Activated naive CD4-positive, alpha-beta T cell treated with anti-CD3 and anti-CD28 coated beads for 36 hours (primary cell): ENCODE measurements at places on chromosomes 4 and X.

- H3K27me3 ChIP-seq = no peaks in the 10 kb centered on the region
- H3K4me3 ChIP-seq = no peak overlapping the region
- no peak for DNase-seq
Observed at GRCh38 chr4:168028568-168028967, 63.8 kb upstream of the ANXA10 start.

- H3K36me3 ChIP-seq = no peaks in the 10 kb centered on the region
- no peaks in the 10 kb centered on the region for H3K4me1 ChIP-seq
- no peak overlapping the region for H3K4me3 ChIP-seq
- DNase-seq = peak; percentile 10
Observed at GRCh38 chrX:13360146-13360545, 40.3 kb upstream of the ATXN3L start.

DNA sequence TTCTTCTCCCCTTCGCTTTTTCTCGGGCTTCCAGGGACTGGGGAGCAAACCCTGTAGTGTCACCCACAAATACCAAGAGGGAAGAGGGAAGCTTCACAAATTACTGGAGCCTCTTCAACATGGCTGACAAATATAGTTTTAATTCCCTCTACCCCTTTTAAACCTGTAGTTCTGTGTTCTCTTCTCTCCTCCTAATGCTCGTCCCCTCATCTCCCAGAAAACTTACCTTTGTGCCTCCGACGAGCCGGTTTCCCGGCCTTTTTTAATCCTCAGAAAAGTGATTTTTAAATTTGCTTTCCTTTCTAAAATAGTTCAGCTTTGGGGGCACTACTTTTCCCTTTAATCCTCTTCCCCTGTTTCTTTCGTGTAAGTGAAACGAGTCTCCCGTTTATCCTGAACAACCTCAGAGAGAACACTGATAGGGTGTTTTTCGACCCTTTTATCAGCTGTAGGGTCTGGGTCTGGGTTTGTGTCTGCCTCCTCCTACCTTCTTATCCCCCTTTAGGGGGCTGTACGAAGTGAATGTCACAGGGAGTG lies 408 bp downstream of the TET2 start:
- H3K36me3 ChIP-seq = peaks cover 16% of the 10 kb centered on the region
- peak overlapping the region; percentile 94 for H3K27ac ChIP-seq
- H3K27me3 ChIP-seq = no peaks in the 10 kb centered on the region
- peaks cover 35% of the 10 kb centered on the region for H3K4me1 ChIP-seq

- H3K4me1 ChIP-seq = no peaks in the 10 kb centered on the region
- H3K36me3 ChIP-seq = no peaks in the 10 kb centered on the region
- no peak for DNase-seq
- H3K4me3 ChIP-seq = no peak overlapping the region
- H3K27me3 ChIP-seq = no peaks in the 10 kb centered on the region
Observed at GRCh38 chrX:97096385-97096784, 212.7 kb downstream of the RPA4 start.

DNA sequence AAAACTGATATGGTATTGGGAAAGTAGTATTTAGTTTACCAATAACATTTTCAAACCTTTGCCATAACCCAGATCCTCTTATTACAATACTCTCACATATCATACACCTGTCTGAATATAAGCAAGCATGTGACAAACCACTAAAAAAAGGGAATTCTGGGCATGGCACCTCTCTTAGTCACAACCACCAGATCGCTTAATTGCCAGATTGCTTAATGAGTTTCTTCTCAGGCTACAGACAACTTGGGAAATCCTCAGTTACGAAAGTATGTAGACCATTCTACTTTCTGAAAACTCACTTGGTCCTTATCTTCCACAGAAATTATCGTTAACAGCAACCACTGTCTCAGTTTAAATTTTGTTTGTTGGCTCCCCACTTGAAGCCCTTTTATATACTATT lies 2.1 kb downstream of the NAF1 start:
- no peak overlapping the region for H3K27ac ChIP-seq
- no peaks in the 10 kb centered on the region for H3K27me3 ChIP-seq
- peaks cover 37% of the 10 kb centered on the region for H3K36me3 ChIP-seq
- DNase-seq = no peak
- peaks cover 55% of the 10 kb centered on the region for H3K4me1 ChIP-seq

GRCh38 chrX:74911494-74911893 lies 13.8 kb downstream of the NEXMIF start:
- H3K27ac ChIP-seq = no peak overlapping the region
- H3K4me3 ChIP-seq = no peak overlapping the region
- H3K36me3 ChIP-seq = no peaks in the 10 kb centered on the region
- no peak for DNase-seq
- no peaks in the 10 kb centered on the region for H3K27me3 ChIP-seq

DNA sequence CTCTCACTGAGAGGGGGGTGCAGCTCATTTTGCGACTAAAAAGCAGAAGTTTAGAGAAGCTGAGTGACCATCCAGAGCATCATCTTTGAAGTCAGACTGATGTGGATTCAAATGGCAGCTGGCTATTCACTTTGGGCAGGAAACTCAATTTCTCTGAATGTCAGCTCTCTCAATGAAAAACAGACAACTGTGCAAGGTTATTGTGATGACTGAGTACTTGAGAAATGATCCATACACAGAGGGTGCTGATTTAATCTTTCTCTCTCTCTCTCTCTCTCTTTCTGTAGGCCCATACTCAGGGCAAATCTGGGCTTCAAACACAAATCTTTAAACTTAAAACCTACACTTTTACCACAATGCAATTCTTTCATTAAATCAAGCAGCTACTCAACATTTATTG lies 185.8 kb upstream of the SLIT2 start:
- no peak overlapping the region for H3K27ac ChIP-seq
- no peaks in the 10 kb centered on the region for H3K36me3 ChIP-seq
- no peak overlapping the region for H3K4me3 ChIP-seq

GRCh38 chr4:85952972-85953650 lies 406.7 kb downstream of the MAPK10 start:
- no peak overlapping the region for H3K27ac ChIP-seq
- H3K27me3 ChIP-seq = no peaks in the 10 kb centered on the region
- no peaks in the 10 kb centered on the region for H3K36me3 ChIP-seq
- DNase-seq = no peak
- no peak overlapping the region for H3K4me3 ChIP-seq

DNA sequence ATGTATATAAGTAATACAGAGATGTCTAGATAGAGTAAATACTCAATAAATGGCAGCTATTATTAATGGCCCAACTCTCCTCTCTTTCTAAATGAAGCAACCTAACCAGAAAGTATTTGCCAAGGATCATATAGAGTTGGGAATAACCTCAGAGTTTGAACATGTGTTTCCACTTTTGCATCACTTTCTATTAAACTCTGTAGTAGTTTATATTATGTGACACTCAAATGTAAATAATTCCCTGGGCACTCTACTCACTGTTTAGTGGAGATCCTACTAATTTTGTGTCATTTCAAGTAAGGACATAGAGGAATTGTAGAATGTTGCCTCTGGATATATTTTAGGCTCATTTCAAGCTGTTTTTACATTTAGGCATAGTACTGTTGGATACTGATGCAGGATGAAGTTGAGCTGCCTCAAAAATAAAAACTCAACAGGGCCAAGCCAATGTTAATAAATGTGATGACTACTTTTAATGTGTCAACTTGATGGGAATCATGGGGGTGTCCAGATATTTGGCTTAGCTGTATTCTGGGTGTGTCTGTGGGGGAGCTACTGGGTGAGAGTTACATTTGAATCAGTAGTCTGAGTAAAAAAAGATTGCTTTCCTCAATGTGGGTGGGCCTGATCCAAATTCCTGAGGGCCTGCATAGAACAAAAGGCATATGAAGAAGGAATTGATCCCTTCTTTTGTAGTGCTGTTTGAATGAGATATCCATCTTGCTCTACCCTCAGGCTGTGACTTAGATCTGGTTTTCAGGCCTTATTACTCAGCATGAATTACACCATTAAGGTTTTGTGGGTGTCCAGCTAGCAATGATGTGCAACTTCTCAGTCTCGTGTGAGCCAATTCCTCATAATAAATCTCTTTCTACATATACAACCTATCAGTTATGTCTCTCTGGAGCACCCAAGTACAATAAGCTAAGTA lies 1368.2 kb downstream of the STIM2 start:
- no peak for DNase-seq
- H3K36me3 ChIP-seq = no peaks in the 10 kb centered on the region
- H3K4me3 ChIP-seq = no peak overlapping the region
- no peaks in the 10 kb centered on the region for H3K27me3 ChIP-seq
- H3K4me1 ChIP-seq = no peaks in the 10 kb centered on the region

DNA sequence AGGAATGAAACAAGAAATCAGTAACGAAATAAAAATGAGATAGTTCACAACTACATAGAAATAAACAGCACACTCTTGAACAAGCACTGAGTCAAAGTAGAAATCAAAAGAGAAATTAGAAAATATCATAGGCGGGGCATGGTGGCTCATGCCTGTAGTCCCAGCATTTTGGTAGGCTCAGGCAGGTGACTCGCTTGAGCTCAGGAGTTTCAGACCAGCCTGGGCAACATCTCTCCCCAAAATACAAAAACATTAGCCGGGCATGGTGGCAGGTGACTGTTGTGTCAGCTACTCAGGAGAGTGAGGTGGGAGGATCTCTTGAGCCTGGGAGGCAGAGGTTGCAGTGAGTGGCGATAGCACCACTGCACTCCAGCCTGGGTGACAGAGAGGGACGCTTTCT lies 714.4 kb downstream of the GLUD2 start:
- H3K27me3 ChIP-seq = no peaks in the 10 kb centered on the region
- H3K27ac ChIP-seq = no peak overlapping the region
- no peak overlapping the region for H3K4me3 ChIP-seq

GRCh38 chrX:48933757-48934156 lies 14.9 kb upstream of the PIM2 start:
- peak overlapping the region; percentile 77 for H3K4me3 ChIP-seq
- H3K27me3 ChIP-seq = no peaks in the 10 kb centered on the region
- DNase-seq = peak; percentile 74
- H3K4me1 ChIP-seq = peaks cover 55% of the 10 kb centered on the region
- H3K27ac ChIP-seq = peak overlapping the region; percentile 100

GRCh38 chr4:64799751-64800150 lies 390.5 kb upstream of the TECRL start:
- no peaks in the 10 kb centered on the region for H3K27me3 ChIP-seq
- no peak overlapping the region for H3K27ac ChIP-seq
- H3K4me3 ChIP-seq = no peak overlapping the region
- H3K4me1 ChIP-seq = no peaks in the 10 kb centered on the region
- DNase-seq = no peak
- no peaks in the 10 kb centered on the region for H3K36me3 ChIP-seq

DNA sequence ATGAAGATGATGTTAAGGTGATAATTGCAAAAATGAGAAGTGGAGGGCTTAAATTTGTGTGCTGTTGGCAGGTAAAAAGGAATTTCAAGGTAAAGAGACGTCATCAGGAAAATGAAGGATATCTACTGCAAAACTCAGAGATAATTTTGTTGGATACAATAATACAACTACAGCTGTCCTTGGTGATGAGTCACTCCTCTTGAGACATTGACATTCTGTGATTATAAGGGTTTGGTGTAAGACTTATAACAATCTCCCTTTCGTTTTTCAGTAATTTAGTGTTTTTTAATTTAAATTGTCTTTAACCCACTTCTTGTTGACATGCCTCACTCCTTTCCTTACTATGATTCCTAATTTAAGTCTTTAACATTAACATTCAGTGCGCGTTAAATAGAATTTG lies 1074.1 kb upstream of the SLIT2 start:
- H3K4me1 ChIP-seq = no peaks in the 10 kb centered on the region
- H3K27me3 ChIP-seq = no peaks in the 10 kb centered on the region
- no peak for DNase-seq
- H3K27ac ChIP-seq = no peak overlapping the region
- H3K4me3 ChIP-seq = no peak overlapping the region

DNA sequence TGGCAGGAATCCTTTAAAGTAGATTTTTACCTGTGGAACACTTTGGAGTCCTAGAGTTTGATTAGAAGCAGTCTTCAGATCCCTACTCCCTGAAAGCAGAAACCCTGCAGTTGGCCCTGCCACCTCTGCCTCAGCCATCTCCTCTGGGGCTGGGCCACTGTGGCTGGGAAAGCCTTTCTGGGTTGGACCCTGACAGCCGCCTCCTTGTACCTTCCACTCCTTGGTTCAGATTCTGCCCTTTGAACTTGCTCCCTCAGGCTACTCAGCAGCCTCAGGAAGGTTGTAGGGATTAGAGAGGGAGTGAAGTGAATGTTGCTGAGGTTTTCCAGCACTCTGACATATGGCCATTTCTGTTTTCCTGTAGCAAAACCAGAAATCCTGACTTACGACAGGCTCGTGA lies 65.5 kb downstream of the KIT start:
- H3K4me3 ChIP-seq = no peak overlapping the region
- DNase-seq = no peak
- H3K27me3 ChIP-seq = no peaks in the 10 kb centered on the region
- H3K36me3 ChIP-seq = no peaks in the 10 kb centered on the region

GRCh38 chr4:648579-649292 lies 23.4 kb downstream of the PDE6B start:
- peaks cover 5% of the 10 kb centered on the region for H3K4me1 ChIP-seq
- H3K36me3 ChIP-seq = no peaks in the 10 kb centered on the region
- H3K4me3 ChIP-seq = no peak overlapping the region

DNA sequence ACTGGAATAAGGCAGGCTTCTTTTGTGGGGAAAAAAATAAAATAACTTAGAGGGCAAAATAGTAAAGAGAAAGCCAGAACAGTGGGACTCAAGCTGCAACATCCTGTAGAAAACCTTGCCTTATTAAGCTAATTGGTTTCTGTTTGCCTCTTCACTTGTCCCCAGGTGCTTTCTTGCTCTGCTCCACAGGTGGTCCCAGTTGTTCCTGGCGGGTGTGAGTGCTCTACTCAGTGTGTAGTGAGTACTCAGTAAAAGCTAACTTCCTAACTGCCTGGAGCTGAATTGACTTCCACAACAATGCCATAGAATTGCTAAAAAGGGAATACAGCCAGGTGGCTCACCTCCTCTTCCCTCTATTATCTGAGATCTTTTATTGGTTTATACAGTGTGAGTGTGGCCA lies 930.2 kb downstream of the C4orf33 start:
- no peak overlapping the region for H3K4me3 ChIP-seq
- H3K36me3 ChIP-seq = no peaks in the 10 kb centered on the region
- no peaks in the 10 kb centered on the region for H3K4me1 ChIP-seq
- H3K27ac ChIP-seq = no peak overlapping the region
- no peaks in the 10 kb centered on the region for H3K27me3 ChIP-seq

DNA sequence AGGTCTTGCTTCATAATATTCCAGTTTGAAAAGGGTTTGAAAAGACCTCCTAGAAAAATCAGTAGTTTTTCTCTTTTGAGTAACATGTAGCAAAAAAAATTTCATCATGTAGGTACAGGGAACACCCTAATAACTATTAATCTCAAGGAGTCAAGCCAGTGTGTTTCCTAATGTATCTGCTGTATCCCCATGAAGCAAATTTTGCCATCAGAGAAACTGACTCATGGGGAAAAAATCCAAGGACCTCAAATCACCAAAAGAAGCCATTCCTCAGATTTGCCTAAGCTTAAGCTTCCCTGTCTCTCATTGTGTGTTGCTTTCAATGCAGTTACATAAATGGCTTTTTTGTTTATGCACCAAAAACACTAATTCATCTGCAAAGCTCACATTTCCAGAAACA lies 29.7 kb downstream of the F9 start:
- no peaks in the 10 kb centered on the region for H3K4me1 ChIP-seq
- DNase-seq = no peak
- H3K4me3 ChIP-seq = no peak overlapping the region
- no peaks in the 10 kb centered on the region for H3K36me3 ChIP-seq
- H3K27ac ChIP-seq = no peak overlapping the region

GRCh38 chr4:156677131-156677531 lies 294.5 kb downstream of the PDGFC start:
- DNase-seq = no peak
- H3K36me3 ChIP-seq = no peaks in the 10 kb centered on the region
- H3K4me1 ChIP-seq = no peaks in the 10 kb centered on the region
- H3K27ac ChIP-seq = no peak overlapping the region
- H3K27me3 ChIP-seq = no peaks in the 10 kb centered on the region
- no peak overlapping the region for H3K4me3 ChIP-seq
